Stimulated activated naive CD4-positive, alpha-beta T cell treated with Interleukin-2 at 50 U/mL for 16 hours (primary cell): ENCODE measurements at places on chromosomes 6 and 20.

- no peak for DNase-seq
These were observed 76.8 kb upstream of the OGFRL1 start for GRCh38 chr6:71211799-71212198.

DNA sequence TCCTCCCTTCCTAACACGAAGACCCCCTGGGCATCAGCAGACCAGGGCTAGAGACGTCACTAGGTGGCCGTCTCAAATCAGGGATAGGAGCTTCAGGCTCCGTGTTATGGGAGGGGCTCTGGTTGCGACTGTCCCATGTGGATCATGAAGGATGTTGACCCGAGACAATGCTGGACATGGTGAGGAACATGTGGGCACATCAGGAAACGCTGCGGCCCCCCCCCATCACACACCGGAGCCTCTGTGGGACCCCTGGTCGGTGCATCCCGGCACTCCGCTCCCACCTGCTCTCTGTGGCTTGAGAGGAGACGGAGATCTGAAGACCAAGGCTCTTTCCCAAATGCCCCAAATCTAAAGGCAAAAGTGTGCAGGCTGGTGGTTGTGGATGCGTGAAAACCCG lies 54.2 kb downstream of the DACT2 start:
- no peak for DNase-seq

DNA sequence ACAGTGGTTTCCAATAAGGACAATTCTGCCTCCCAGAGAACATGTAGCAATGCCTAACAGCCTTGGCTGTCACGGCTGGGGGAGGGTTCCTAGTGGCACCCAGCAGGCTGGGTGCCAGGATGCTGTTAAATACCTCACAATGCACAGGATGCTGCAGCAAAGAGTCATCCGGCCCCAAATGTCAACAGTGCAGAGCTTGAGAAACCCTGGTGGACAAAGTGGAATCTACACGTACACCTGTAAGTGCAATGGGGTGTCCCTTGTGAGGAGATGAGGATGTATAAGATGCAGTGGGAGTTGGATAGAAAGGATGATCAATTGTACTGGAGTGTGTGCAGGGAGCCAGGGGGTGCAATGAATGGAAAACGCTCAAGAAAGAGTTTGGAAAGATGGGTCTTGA lies 142.4 kb downstream of the FNDC1 start:
- DNase-seq = no peak

GRCh38 chr20:8228315-8228714 lies 96.2 kb downstream of the PLCB1 start:
- no peak for DNase-seq

DNA sequence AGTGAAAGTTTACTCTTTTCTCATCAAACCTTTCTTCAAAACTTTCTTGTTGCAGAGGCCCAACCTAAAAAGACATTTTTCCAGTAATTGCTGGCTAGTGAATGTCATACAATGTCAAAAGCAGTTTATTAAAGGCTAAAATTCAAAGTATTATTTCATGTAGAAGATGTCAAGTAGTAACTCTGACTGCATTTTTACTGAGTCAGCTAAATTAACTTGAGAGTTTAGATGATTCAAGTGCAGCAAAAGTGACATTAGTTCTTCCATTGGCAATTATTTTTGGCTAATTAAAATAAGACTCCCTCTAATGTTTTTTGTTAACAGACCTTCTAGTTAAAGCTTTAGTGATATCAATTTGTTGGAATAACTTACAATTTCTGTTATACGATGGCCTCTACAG lies 1438.5 kb downstream of the GRIK2 start:
- no peak for DNase-seq

GRCh38 chr6:169780571-169781091 lies 29.2 kb downstream of the ERMARD start:
- DNase-seq = no peak

- no peak for DNase-seq
These were observed 20.6 kb downstream of the VIP start for GRCh38 chr6:152771061-152771687.

DNA sequence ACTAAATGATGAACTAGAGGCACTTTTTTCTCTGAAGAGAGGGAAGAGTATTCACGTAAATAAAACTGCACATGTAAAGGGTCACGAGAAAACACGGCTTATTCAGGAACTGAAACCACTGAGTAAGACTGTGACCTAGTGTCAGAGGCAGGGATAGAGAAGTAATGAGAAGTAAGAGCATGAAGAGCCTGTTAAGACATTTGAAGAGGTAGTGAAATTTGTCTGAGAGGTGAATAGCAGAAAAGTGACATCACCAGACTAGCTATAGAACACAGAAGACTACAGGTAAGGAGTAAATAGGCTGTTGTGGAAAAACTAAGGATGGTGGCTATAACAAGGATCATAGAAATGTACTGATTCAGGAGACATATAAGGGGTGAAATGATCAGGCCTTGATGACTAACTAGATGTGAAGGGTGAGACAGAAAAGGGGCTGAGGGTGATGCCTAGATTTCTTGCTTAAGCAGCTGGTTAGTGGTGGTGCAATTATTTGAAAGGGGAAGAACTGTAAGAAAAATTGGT lies 76.8 kb downstream of the REV3L start:
- no peak for DNase-seq

DNA sequence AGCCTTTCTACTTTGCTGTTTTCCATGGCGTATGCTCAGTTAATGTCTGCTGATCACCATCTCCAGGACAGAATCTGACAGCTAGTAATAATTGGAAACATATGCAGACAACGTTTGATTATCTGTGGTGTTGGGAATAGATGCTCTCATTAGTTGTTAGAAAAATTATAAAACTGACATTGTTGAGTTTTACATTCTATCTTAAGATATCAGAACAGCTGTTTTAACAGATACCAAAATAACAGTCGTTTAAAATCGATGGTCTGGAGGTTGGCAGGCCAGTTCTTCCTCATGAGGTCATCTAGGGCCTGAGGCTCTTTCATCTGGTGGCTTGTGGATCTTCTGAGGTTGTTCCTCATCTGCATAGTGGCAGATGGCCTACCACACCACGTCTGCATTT lies 137.6 kb downstream of the AIG1 start:
- no peak for DNase-seq

DNA sequence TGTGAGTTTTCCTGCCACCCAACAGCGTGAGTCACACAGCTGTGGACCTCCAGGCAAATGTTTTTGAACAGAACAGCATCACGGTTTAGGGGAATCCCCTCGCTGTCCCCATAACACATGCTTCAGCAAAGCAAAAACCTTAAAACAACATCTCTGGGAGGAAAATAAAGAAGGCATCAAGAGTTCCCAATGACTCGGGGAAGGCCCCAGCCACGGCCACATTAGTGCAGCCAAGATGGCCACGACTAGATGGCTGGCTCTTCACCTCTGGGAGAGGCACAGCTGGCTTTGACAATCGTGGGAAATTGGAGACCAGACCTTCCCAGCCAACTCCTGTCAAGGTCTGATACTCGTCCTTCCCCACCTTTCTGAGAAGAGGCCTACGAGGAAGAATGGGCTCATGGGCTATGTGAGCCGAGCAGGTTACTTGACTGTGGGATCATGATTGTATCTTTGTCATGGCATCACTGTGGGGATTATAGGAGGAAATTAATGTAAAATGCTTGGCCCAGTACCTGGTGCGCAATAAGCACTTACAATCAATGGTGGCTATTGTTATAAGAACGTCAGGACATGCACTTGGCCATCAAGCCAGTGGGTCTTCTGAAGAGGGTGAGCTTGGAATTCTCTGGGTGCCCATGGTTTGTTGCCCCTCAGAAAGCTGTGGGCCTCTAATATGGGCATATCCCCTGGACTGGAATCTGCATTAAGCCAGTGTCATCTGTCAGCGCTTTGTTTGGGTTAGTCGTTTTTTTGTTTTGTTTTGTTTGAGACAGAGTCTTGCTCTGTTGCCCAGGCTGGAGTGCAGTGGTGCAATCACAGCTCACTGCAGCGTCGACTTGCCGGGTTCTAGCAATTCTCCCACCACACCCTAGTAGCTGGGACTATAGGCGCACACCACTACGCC lies 43.6 kb downstream of the FGD2 start:
- DNase-seq = peak; percentile 77

DNA sequence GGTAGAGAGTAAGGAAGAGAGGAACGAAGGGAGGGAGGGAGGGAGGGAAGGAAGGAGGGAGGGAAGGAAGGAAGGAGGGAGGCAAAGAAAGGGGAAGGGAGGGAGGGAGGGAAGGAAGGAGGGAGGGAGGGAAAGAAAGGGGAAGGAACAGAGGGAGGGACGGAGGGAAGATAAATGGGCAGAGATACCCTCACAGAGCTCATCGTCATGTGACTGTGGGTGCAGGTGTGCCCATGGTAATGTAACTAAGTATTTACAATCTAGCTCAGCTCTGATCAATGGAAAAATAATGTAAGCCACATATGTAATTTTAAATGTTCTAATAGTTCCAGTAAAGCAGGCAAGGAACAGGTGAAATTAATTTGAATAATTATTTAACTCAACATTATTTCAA lies 54.7 kb upstream of the FAM83D start:
- no peak for DNase-seq

DNA sequence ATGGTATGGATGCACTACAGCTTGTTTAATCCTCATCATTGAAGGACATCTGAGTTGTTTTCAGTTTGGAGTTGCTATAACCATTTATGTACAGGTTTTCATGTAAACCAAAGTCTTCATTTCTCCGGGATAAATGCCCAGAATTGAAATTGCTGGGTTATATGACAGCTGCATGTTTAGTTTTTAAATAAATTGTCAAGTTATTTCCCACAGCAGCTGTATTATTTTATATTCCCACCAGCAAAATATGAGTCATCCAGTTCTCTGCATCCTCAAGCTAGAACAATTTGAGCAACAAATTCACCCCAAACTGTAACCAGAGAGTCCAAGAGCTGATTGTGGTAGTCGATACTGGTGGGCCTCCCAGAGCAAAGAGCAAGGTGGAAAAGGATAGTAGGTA lies 161.0 kb upstream of the PRND start:
- no peak for DNase-seq

- no peak for DNase-seq
These were observed 972 bp downstream of the RNF8 start for GRCh38 chr6:37354526-37355384.

- no peak for DNase-seq
These were observed 622 bp downstream of the GPANK1 start for GRCh38 chr6:31663961-31664789.

DNA sequence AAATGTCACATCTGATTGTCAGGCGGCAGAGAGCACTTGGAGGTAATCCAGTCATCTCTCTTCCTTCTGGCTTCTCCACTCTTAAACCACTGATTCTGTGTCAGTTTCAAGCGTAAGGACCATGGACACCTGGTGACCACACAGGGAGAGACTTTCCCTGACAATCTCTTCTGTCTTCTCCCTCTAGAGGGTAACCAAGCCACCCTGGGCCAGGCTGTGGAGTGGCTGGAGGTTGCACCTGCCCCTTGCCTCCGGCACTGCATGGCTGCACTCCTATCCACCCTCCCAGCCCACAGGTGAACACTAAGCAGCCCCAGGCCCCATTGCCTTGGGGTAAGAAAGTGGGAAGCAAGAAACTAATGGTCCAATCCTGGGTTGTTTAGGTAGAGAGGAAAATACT lies 78.7 kb downstream of the BFSP1 start:
- DNase-seq = no peak

DNA sequence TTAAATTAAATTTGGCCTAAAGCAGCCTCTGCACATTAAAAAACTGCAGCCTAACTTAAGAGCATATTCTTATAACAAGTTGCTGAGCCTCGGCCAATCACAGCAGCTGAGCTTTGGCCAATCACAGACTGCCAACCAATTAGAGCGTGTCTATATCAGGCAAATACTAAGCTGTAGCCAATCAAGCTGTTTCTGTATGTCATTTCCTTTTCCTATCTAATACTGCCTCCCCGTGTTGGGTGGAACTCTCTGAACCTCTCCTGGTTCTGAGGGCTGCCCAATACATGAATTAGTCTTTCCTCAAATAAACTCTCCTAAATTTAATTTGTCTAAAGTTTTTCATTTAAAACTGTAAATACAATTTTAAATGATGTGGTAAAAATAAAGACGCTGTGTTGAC lies 3.9 kb upstream of the TMEM244 start:
- DNase-seq = no peak

DNA sequence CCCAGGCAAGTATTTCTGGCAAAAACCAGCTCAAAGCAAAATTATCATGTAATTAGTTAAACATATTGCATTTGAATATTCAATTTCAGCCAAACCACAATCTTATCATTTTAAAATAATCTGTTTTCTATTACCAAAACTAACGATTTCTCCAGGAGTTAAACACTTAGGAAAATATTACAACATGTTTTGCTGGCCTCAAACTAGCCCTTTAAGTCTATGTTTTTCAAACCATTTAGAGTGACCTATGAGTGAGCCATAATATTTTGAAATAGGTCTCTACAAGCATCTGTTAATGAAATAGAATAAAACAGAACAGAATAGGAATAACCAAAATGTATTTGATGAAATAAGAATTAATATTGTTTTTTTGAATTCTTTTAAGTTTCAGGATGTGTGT lies 370.9 kb downstream of the COL12A1 start:
- DNase-seq = no peak

GRCh38 chr20:49337357-49337756 lies 59.5 kb upstream of the ZNFX1 start:
- DNase-seq = no peak

DNA sequence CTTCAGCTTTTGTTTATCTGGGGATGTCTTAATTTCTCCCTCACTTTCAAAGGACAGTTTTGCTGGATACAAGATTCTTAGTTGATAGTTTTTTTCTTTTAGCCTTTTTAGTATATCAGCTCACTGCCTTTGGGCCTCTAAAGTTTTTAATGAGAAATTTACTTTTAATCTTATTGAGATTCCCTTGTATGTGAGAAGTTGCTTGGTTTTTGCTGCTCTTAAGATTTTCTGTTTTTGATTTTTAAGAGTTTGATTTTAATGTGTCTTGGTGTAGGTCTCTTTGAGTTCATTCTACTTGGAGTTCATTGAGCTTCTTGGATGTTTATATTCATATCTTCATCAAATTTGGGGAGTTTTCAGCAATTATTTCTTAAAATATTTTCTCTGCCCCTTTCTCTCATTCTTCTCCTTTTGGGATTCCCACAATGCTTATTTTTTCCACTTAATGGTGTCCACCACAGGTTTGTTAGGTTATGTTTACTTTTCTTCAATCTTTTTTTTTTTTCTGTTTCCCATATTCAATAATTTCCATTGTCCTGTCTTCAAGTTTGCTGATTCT lies 19.6 kb upstream of the TGM6 start:
- no peak for DNase-seq

DNA sequence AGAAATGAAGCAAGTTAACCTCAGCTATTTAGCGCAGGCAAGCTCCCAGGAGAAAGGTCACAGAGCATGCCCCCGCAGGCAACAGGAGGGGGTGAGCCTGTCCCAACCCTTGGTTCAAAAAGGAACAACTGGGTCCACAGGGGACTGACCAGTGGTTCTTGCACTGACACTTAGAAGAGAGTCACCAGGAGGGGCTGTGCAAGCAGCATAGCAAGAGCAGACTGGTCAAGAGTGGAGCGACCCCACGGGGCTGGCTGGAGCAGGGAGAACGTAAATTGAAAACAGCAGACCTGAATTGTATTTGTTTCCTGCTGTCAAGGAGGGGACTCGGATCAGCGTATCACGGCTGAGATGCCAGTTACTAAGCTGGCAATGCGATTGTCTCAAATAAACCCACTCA lies 32.8 kb downstream of the GABRR1 start:
- no peak for DNase-seq

GRCh38 chr6:139778688-139779087 lies 404.2 kb upstream of the CITED2 start:
- DNase-seq = no peak
